ENCODE measurements at places on chromosomes 4 and X. TPM values are rescaled to one million over a fixed set of nuclear protein-coding genes. Genes with fewer than 3 reads are reported as not detected.

GRCh38 chrX:13048280-13048679 is 3.9 kb upstream of the FAM9C start:
- DNase-seq: no peak

- DNase-seq: no peak
Observed at GRCh38 chr4:187209921-187210613, 486.4 kb upstream of the FAT1 start.

The DRD5 gene
- 0.68 TPM for polyA plus RNA-seq

DNA sequence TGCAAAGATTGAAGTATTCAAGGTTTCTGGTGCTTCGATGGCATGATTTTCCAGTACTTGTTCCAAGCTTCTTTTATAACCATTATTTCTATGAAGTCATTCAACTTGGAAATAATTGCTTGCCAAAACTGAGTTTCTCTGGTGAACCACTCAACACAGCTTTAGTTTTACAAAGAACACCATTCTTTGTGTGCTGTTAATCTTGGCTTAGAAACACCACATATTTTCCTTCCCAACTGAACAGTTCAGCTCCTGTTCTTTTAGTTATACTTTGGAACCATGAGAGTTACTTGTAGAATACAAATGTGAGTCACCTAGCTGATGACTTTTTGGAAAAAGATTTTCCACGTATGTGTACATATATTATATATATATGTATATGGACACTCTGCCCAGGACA is 32.7 kb downstream of the TMEM47 start:
- DNase-seq: no peak

The NOX1 gene
- 0.95 TPM for polyA plus RNA-seq

DNA sequence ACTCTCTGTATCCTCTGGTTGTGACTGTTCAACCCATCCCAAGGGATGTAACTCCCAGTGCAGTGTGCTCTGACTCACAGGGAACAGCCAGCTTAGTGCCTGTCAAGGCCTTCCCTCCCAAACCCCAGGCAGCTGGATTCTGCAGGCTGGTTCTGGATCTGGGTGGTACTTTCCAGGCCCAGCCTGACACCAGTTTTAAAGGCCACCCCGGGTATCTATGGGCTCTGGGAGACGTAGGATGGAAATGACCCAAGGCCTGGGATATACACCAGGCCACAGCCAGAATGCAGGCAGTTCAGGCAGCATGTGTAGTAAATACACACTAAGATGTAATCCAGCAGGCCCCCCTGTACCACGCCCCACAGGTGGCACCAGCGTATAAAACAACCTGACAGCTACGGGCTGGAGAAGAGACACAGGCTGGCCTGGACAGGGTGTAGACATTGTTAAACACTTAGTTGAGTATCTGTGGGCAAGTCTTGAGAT is 64.2 kb downstream of the SPINK2 start:
- no peak for DNase-seq

The GATB gene
- polyA plus RNA-seq: 31.1 TPM

The GAGE12E gene
- polyA plus RNA-seq: not detected

The UGT8 gene
- polyA plus RNA-seq: 59.0 TPM

DNA sequence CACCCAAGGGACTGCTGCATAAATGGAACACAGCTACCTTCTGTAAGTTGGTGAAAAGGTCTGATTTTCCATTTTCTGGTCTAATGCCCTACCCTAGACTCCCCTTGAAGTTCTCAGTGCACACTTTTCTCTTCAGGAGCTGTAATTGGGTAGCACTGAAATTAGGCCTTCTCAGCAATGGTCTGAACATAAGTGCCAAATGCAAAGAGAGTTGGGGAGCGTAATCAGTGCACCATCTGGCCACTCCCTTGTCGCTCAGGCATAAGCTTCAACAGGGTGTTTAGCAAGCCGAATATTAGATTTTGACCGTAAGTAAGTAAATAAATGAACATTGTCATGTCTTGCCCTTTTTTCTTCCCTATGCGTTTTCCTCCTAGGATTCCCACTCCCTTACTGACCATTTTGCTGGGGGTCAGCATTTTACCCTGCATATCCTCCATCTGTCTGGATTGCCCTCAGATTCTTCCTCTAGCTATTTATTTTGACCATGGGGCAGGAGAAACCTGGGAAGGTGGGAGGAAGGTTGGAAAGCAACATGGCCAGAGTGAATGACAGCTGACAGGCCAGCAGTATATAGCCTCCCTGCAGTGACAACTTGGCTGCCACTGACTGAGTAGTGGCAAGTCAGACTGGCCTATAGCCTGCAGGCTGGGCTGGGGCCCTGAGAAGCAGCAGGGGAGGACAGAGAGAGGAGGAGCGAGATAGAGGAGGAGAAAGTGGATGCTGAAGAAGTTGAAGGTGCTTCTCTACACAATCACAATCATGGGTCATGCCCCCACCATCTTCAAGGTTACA is 2.7 kb downstream of the NHSL2 start:
- DNase-seq: no peak

DNA sequence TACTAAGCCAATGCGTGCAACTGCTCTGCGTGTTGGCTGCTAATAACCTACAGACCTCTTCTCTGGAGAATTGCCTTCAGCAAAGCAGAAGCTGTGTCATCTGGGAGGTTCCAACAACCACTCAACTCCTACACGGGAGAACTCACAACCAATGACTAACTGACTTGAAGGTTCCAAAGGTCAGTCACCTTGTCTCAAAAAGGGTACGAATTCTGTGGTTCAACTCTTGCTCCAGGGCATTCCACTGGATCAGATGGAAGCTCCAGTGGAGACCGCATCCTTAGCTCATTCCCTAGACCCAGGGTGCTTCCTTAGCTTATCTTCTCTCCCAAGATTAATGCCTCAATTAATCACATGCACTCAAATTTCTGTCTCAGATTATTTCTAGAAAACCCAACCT is 222.7 kb downstream of the CHIC2 start:
- no peak for DNase-seq

GRCh38 chr4:54568184-54568583 is 89.6 kb upstream of the KIT start:
- no peak for DNase-seq

- no peak for DNase-seq
Observed at GRCh38 chr4:154320521-154320920, 171.1 kb downstream of the DCHS2 start.

The FAM184B gene
- 0.47 TPM for polyA plus RNA-seq

- DNase-seq: no peak
Observed at GRCh38 chrX:110001740-110002299, 1.1 kb upstream of the TMEM164 start.

The FAAH2 gene
- 12.7 TPM for polyA plus RNA-seq

DNA sequence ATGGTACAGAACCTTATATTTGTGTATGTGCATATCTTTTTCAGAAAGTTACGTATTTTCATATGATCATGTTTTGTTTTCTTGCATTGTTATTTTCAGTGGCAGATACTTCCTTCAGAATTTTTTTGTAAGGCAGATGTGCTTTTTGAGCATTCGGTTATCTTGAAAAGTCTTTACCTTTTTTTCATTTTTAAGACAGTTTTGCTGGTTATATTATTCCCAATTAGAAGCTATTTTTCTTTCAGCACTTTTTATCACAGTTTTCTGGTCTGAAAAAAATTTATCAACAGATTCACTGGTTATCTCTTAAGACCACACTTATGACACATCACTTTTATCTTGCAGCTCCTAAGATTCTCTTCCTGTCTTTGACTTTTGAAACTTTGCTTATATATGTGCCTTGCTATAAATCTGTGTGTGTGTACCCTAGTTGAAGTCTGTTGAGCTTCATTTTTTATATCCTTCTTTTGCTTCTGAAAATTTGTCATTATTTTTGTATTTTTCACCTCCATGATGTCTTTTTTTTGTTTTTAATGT is 53.1 kb downstream of the ZNF732 start:
- DNase-seq: no peak

- no peak for DNase-seq
Observed at GRCh38 chr4:42554072-42554471, 102.8 kb downstream of the ATP8A1 start.

GRCh38 chrX:125769628-125770027 is 396.5 kb downstream of the DCAF12L2 start:
- no peak for DNase-seq

- no peak for DNase-seq
Observed at GRCh38 chr4:86451560-86452330, 91.9 kb upstream of the MAPK10 start.

- DNase-seq: no peak
Observed at GRCh38 chrX:117713411-117713810, 403.2 kb downstream of the KLHL13 start.

The MAGEA12 gene
- polyA plus RNA-seq: not detected

DNA sequence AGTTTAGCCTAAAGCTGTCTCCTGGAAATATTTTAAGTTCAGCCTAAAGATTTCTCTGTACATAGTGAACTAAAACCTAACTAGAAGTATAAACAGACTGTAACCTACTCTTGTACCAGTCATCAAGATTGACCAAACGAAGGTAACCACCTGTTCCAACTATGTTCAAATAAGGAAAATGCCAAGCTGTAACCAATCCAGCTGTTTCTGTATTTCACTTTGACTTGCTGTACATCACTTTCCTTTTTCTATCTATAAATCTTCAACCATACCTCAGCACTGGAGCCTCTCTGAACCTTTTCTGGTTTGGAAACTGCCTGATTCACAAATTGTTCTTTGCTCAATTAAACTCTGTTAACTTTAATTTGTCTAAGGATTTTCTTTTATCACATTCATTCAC is 3.1 kb upstream of the CYSLTR1 start:
- no peak for DNase-seq

The SLC38A5 gene
- 3.4 TPM for polyA plus RNA-seq

GRCh38 chr4:7426525-7427171 is 8.1 kb downstream of the PSAPL1 start:
- DNase-seq: no peak

The C4orf54 gene
- polyA plus RNA-seq: 0.77 TPM

- no peak for DNase-seq
Observed at GRCh38 chr4:140298001-140298400, 75.4 kb upstream of the SCOC start.

DNA sequence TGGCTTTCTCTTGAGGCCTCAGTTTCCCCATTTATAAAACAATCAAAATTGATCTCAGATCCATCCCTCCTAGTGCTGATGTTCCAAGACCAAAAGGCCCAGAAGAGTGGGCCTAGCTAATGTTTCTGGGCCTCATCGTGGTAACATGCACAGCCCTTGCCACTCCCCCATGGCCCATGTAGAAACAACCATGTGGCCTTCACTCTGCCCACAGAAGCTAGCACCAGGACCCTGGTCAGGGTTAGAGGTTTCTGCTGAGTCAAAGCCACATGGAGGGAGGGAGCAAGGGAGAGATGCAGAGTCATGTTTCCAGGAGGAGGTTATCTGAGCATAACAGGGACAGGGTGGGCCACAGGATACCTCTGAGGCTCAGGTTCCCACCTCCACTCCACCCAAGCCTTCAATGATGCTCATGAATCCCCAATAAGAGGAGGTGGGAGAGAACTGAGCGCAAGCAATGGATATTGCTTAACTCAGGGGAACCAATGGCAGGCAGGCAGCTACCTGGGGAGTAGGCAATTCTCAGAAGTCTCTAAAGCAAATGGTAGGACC is 16.9 kb downstream of the OTUD5 start:
- DNase-seq: no peak
